ENCODE measurements at places on chromosomes 12 and 14.

- no peak for DNase-seq
Measured at GRCh38 chr12:62512901-62513300, 46.3 kb downstream of the MON2 start.

DNA sequence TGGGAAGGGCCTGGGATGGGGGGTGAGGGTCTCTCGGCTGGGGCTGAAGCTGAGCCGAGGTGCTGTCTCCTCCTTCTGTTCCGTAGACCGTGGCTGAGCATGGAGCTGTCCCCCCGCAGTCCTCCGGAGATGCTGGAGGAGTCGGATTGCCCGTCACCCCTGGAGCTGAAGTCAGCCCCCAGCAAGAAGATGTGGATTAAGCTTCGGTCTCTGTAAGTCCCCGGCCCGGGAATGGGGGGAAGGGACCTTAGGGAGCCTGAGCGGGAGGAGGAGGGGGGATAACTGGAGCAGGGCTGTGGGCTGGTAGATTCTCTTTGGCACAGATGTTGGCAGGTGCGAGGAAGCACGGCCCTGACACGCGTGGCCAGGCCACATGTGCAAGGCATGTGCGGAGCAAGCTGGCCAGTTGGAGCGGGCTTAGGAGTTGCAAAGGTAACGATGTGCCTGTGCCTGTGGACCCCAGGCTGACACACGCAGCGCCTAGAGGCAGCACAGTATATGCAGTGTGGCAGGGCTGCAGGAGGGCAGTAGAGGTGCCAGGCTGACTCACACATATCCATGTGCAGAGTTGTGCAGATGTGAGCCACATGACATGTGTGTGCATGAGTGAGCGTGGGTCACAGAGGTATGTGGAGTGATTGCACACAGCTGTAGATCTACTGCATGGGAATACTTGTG lies 512 bp downstream of the PDE1B start:
- DNase-seq = no peak

GRCh38 chr12:91744597-91744996 lies 401.0 kb downstream of the BTG1 start:
- DNase-seq = no peak

GRCh38 chr14:106842687-106843086 lies 1316.3 kb downstream of the TMEM121 start:
- DNase-seq = peak; percentile 54

- DNase-seq = no peak
Measured at GRCh38 chr12:29744365-29744764, 39.4 kb downstream of the TMTC1 start.

GRCh38 chr14:79091381-79091963 lies 921.3 kb downstream of the NRXN3 start:
- no peak for DNase-seq

- DNase-seq = no peak
Measured at GRCh38 chr12:28893365-28893764, 255.7 kb upstream of the FAR2 start.

DNA sequence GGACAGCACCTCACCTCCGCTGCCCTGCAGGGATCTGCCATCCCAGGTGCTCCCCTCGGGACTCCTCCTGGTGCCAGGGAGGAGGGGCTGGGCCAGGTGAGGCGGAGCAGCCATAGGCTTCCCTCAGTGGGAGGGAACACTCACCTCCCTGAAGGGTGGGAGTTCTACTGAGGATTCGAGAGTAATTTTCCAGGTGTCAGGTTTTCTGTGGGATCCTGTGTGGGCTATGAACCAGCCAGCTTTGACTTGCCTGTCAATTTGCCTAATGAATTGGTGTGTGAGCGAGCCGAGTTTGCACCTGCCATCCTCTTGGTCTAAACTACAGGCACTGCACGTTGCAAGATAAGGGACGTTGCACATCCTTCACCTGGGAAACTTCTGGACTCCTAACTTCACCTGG lies 50.3 kb downstream of the NOC4L start:
- no peak for DNase-seq

DNA sequence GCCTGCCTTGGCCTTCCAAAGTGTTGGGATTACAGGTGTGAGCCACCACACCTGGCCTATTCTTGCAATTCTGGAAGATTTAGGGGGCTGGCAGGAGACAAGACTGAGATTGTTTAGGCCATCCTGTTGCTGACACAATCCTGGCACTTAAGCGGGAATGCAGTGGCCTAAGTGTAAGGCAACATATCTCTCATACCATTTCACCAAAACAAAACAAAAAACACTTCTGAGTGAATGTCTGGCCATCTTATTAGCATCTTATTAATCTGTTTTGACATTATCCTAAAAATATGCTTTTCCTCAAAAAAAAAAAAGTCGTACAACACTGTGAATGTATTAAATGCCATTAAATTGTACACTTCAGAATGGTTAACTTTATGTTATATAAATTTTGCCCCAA lies 67.6 kb downstream of the DENND5B start:
- no peak for DNase-seq

DNA sequence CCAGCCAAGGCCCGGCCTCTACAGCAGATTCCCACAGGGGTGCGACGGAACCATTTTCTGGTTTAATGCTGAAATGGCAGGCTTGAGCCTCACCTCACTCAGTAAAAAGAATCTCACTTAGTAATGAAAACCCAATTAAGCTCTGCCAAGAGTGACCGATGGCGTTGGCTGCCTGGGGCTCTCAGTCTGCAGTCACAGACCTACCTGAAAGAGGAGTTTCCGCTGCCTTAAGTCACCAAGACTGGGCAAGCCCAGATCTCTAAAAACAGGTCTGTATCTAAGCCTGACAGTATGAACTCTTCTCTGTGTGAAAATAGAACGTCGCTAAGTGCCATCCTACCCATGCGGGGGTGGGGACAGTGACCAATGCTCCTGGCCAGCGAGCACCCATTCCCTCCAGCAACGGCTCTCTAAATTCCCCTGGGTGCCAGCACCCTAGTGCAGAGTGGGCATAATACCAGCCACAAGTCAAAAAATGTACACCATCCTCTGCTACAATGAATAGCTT lies 107.3 kb downstream of the FOXN3 start:
- no peak for DNase-seq

DNA sequence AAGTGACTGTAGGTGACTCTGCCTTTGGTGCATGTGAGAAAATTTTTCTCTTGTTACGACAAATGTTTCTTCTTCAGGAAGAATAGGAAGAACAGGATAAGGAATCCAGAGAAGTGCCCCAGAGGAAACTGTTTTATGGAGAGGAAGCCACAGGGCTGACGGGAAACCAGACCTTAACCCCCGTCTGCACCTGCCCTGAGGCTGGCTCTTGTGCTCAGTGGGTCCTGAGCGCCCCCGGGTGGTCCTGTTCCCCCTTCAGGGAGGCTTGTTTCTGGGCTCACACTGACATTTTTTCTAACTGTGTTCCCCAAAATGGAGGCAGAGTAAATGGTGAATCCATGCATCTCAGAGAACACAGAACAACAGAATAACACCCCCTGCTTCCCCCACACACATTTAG lies 691.8 kb downstream of the TMEM121 start:
- no peak for DNase-seq

GRCh38 chr12:42981379-42981778 lies 391.8 kb upstream of the PRICKLE1 start:
- DNase-seq = no peak

- peak; percentile 72 for DNase-seq
Measured at GRCh38 chr14:58571769-58572472, 65.8 kb upstream of the DACT1 start.

GRCh38 chr14:58821421-58821820 lies 183.7 kb downstream of the DACT1 start:
- DNase-seq = no peak

DNA sequence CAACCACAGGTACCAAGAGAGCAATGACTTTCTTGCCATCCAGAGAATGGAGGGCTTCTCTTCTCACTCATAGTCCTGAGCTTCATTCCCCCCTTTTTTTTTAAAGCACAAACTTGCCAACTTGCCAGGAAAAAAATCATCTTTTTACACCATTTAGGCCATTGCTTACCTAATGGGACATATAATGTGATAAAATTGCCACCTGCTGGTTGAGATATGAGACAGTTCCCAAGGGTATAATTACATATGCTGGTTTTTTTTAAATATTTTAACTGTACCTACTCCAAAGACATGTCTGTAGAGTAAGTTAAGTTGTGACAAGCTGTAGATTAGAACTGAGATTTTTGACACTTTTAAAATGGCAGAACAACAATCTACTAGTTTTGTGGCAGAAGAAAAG lies 519.1 kb upstream of the SEL1L start:
- no peak for DNase-seq

- no peak for DNase-seq
Measured at GRCh38 chr12:662566-663292, 516 bp downstream of the NINJ2 start.

- no peak for DNase-seq
Measured at GRCh38 chr14:101623077-101623372, 61.7 kb downstream of the DIO3 start.

DNA sequence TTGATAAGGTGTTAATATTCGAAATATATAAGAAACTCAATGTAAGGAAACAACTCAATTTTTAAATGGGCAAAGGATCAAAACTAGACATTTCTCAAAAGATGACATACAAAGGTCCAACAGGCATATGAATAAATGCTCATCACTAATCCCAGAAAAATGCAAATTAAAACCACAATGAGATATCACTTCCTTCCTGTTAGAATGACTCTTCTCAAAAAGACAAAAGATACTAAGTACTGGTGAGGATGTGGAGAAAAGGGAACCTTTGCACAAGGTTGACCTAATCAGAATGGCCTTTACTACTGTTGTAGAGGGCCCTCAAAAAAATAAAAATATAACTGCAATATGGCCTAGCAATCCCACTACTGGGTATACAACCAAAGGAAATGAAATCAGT lies 383.4 kb downstream of the KCNH5 start:
- no peak for DNase-seq

GRCh38 chr14:60274448-60274847 lies 25.4 kb downstream of the PPM1A start:
- no peak for DNase-seq

GRCh38 chr12:3311027-3311402 lies 180.0 kb upstream of the PRMT8 start:
- DNase-seq = peak; percentile 90

GRCh38 chr14:98136012-98136789 lies 1135.8 kb downstream of the BCL11B start:
- no peak for DNase-seq

DNA sequence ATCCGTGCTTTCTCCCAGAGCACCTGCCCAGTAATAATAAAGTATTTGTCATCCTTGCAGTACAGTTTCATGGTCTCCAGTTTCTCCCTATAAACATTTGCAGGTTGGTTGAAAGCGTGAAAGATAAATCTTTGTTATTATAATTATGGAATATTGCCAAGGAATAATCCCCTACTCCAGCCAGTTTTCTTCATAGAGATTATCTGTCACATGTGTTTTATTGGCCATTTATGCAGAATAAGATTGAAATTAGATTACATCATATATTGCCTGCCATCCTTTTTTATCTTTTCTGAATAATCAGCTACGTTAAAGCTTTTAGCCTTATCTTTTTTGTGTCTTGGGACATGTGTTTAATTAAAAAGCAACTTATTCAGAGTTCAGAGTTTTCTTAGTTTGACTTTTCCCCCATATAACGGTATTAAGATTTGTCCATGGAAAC lies 168.0 kb downstream of the KICS2 start:
- no peak for DNase-seq

GRCh38 chr12:56836800-56837663 lies 73.9 kb downstream of the HSD17B6 start:
- DNase-seq = peak; percentile 80

GRCh38 chr14:56119201-56119981 lies 1.2 kb downstream of the PELI2 start:
- DNase-seq = no peak

- no peak for DNase-seq
Measured at GRCh38 chr14:32933629-32934072, 5.0 kb upstream of the NPAS3 start.

GRCh38 chr12:117025481-117026151 lies 73.6 kb downstream of the TESC start:
- peak; percentile 82 for DNase-seq

DNA sequence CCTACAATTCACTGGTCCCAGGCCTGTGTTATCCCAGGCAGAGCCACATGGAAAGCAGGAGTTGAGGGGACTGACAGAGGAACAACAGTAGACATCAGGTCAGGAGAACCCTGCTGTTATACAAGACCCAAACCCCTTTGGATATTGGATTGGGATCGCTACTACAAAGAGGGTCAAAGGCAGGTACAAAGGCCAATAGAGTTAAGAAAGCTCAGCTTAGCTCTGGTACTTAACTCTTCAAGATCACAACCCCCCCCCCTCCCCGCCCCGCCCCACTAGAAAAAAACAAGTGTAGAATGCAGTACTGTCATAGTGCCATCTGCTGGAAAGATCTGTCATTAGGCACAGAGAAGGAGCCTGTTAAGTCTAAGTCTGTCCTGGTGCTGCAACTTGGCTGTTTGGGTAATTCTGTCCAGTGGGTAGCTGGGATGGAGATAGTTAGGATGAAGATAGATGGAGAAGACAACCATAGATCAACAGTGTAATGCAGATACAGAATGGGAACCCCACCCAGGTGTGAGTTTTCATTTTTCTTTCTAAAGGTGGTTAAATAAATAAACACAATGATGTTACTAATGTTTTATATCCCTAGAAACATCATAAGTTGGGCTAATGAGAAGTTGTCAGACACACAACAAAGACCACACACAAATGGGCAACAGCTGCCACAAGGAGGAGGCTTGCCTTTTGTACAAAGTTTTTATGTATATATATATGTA lies 17.2 kb downstream of the REM2 start:
- peak; percentile 29 for DNase-seq

- DNase-seq = no peak
Measured at GRCh38 chr14:24694680-24695079, 60.7 kb upstream of the GZMB start.

GRCh38 chr14:23167116-23167847 lies 16.2 kb downstream of the SLC7A8 start:
- DNase-seq = no peak

DNA sequence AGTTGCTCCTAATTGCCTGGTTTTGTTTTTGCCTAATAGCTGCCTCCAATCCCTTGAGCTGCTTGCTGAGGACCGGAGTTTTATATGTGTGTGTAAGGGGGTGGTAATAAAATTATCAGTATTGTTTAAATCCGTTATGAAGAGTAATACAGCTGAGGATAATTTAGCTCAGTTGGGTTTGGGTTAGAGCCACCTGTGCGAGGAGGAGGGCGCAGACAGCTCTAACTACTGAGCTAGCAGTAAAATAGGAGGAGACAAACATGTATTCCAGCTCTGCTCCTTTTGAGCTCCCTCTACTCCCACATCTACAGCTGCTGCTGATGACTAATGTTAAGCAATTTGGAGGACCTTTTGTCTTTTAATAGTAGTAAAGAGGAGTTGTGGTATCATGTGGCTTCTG lies 61.5 kb downstream of the SPATS2 start:
- DNase-seq = peak; percentile 47

- DNase-seq = peak; percentile 20
Measured at GRCh38 chr14:90815822-90816662, at the start of gene TTC7B. TTC7B (minus strand) TSS chr14:90816430; CDS start chr14:90816295, 135 bp downstream.

All from trophoblast cell (in vitro differentiated cells and primary cell).